Activated CD4-positive, alpha-beta T cell treated with anti-CD3 and anti-CD28 coated beads for 4 hours (primary cell): ENCODE measurements at places on chromosomes 5 and 9.

DNA sequence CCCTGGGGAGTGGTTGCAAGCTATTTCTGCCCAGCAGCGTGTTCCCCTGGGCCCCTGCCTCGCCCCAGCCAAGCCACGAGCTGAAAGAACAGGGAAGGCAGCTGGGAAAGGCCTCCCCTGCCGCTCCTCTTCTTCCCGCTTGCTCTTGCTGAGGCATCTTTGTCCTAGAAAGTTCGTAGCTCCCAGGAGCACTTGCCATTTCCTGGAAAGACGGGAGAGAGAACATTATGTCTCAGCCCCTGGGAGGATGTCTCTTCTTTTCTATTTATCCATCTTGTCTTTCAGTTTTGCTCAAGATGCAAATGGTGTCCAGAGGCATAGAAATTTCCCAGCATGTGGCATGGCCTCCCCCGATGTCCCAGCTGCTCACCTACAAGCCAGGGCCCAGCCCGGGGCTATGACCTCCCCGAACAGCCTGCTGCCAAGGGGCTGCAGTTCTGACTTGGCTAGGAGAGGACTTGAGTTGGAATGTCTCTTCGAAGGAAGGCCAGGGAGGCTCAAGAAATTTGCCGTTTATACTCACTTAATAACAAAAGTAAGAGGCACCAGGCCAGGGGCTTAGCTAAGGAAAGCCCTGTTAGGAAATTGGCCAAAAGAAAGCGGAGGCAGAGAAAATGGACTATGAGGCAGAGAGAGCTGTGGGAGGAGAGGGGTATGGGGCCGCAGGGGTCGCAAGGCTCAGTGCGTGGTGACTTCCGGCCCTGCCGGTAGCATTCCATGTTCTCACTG lies 87.3 kb downstream of the LIFR start:
- DNase-seq: no peak

GRCh38 chr5:158170534-158170933 lies 311.6 kb upstream of the CLINT1 start:
- no peak for DNase-seq

- no peak for DNase-seq
These were observed 90.1 kb downstream of the ARHGAP26 start for GRCh38 chr5:142860270-142860669.

- no peak for DNase-seq
These were observed 104.6 kb downstream of the MTX3 start for GRCh38 chr5:79886456-79886855.

DNA sequence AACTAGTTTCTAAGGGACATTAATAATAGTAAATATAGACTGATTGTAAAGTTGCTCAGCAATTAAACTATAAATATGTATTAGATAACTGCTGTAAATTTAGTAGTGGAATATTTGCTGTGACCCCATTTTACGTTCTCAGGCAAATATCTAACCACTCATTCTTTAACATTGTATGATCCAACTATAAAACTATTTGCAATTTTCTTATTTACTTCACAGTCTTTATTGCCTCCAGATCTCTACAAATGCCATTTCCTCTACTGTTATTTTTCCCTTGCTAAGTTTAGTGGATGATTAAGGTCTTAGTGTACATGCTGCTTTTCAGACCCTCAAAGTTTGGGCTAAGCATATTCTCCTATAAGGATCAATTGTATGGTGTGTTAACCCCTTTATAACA lies 526.2 kb upstream of the ST8SIA4 start:
- no peak for DNase-seq

GRCh38 chr9:70110194-70111041 lies 66.8 kb downstream of the MAMDC2 start:
- DNase-seq: no peak

DNA sequence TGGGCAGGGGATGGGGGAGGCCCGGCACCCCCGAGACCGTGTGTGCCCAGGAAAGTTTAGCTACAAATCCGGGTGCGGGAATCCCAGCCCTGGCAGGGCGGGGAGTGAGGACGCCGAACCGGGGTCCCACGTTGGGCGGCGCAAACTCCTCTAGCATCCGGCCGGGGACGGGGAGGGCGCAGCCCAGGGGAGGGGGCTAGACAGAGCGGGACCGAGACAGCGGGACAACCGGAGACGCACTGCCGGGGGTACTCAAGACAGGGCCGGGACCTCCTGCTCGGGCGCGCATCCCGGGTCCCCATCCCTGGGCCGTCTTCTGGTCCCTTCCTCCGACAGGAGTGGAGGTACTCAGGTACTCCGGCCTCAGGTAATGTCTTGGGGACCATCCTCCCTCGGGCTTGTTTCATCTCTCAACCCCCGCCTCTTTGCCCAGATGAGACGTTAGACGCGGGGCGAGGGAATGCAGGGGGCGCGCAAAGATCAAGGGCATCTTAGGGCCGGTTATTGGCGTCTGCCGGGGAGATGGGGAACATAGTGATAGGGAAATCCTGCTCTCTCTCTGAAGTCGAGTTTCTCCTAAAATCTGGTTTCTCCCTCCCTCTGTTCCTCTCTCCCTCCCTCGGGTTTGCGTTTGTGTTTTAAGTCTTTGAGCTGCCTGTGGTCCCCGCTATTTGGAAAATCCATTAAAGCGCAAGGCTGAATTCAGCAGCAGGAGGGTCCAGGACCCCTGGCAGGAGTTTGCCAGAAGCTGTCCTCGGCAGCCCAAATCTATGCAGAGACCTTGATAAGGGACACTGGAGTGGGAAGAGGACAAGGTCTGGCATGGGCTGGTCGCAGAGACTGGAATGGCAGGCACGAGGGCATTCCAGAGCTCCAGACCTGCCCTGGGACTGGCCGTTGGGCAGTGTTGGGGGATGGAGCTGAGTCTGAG lies 815 bp downstream of the PDZD2 start:
- DNase-seq: peak; percentile 5

DNA sequence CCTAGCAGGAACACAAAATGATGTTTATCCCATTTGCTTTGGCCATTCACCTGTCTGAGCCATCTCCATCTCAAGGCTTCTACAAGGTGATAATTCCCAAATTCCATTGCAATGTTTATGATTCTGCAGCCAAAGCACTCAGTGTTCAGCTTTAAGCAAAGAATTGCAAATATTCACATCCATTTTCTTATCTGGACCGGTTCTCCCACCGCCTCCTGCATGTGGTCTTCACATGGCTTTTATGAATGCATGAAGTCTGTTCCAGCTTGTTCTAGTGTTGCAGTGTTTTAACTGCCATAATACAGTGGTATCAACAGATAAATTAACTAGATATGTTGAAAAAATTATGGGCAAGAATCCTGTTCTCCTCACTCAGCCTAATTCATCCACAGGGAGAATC lies 443.0 kb upstream of the KLF4 start:
- no peak for DNase-seq

- DNase-seq: no peak
These were observed 535.9 kb upstream of the SEMA6A start for GRCh38 chr5:117110548-117110947.

DNA sequence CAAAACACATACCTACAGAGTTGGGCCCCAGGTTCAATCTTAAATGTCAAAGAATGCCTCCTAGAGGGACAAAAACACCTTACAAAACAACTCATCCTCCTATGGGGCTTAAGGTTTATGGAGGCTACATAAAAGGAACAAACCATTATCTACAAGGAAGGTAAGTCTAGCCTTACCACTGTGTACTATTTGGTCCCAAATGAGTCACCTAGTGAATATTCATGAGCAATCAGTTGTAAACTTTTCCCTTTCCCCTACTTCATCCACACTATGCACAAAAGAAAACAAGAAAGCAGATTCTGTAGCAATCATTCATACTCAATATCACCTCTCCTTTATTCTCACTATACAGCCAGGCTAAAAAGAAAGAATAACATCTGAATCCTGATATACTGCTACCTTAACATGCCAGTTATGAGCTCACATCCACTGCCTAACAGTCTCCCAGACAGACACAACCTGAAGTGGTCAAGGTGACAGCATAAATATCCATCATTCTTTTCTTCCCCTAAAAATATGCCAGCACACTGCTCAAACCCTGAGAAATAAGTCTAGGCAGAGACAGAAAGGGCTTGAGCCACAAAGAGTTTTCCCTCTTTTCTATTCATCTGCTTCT lies 6.2 kb downstream of the OXCT1 start:
- no peak for DNase-seq

DNA sequence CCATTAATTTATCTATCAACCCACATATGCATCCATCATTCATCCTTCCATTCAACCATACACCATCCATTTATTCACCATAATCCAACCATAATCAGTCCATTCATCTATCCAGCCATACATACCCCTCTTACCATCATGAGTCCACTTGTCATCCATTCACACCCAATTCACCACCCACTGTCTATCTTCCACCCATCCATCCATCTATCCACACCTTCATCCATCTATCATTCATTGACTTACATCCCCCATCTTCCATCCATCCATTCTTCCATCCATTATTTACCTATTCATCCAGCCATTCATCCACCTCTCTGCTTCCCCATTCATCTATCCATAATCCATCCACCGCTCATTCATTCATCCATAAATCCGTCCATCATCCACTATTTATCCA lies 17.8 kb downstream of the PAEP start:
- DNase-seq: no peak

- no peak for DNase-seq
These were observed 67.2 kb upstream of the STC2 start for GRCh38 chr5:173395257-173395932.

GRCh38 chr5:41617843-41618515 lies 107.6 kb upstream of the PLCXD3 start:
- DNase-seq: no peak

DNA sequence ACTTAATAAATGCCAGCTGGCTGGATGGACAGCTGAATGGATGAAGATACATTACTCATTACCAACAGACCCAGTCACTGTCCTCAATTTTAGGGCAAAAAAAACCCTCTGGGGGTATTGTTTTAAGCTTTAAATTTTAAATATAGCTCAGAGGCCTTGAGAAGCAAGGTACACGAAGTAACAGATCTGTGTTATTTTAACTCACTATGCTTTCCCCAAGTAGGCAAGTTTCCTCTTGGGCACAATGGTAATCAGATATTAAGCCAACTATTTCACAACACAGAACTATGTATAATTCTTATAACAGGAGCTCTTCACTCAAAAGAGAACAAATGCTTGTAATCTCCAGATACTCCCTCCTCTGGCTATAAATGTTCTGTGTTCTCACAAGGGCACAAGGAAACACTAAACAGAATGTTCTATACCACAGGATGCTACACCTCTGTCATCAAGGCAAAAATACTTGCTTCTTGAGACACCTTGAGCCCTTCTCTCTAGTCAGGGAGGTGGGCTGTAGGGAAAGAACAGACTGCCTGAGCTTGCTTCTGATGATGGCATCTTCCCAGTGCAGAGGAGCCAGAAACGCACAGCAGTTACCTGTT lies 443.8 kb downstream of the SPOCK1 start:
- DNase-seq: no peak

- DNase-seq: no peak
These were observed 147.6 kb upstream of the TRPM3 start for GRCh38 chr9:71268871-71269635.

DNA sequence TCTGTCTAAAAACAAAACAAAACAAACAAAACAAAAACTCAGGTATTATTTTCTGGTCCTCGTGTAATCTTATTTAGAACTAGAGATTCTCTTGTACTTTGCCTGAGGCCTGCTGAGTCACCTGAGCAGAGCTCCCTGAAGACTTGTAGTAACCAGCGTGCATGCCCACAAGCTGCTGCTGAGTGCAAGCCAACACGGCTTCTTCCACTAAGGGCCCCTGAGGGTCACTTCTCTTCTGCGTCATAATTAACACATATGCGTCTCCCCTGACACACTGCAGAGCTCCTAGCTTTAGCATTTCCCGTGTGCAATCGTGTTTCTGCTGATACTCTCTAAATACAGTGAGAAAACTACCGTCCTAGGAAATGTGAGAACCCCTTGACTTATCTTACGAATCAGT lies 10.9 kb upstream of the NDFIP1 start:
- no peak for DNase-seq

GRCh38 chr9:126114850-126115460 lies 211.7 kb upstream of the MVB12B start:
- no peak for DNase-seq
